Cortex of kidney (tissue), 1 donor: ENCODE measurements at places on chromosomes 2 and 18.

DNA sequence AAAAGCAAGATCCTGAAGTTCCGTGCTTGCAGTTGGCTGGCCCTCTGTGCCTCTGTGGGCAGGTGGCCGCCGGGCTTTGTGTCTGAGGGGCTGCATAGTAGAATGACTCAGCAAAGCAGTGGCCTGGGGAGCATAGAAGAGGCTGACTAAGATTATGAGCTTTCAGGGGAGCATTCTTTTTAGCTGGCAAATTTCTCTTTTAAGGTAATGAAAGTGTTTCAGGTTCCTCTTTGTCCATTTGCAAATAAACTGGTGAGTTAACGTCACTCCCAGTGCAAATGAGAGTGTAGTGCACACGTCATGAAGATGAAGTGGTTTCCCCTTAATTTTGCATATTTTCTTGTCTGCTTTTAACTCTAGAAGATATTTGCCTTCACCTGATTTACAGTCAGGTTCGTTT is 98.6 kb downstream of the BCL2L11 start:
- no peak for DNase-seq

DNA sequence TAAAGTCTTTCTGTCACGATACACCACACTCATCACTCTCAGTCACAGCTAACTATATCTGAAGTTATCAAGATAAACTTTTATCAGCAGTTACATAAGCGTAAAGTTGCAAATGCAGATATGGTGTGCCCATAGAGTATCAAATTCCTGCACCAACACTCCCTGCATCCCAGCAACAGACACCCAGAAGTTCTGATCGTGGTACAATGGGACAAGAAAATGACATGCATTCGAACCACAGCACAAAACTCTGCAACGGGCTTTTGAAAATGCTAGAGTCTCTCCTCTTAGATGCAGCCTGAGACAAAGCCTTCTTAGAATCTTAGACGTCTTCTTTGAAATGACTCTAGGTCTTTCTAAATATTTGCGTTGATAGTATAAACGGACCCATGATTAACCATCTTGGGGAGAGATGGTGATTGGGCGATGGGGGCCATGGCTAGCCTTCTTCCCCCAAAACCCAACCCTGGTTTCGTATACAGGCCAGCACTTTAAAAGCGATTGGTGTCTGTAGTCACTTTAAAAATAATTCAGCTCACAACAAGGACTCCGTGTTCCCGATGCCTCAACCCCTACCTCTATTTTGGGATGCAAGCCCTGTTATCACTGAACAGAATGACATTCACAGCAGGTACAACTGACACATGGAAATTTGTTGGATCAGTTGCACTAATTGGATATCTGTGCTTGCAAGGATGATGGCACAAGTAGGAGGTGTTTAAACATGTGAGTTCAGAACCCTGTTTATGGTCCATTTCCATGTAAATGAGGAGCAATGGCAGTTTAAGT is 286.6 kb downstream of the MYT1L start:
- DNase-seq: no peak

DNA sequence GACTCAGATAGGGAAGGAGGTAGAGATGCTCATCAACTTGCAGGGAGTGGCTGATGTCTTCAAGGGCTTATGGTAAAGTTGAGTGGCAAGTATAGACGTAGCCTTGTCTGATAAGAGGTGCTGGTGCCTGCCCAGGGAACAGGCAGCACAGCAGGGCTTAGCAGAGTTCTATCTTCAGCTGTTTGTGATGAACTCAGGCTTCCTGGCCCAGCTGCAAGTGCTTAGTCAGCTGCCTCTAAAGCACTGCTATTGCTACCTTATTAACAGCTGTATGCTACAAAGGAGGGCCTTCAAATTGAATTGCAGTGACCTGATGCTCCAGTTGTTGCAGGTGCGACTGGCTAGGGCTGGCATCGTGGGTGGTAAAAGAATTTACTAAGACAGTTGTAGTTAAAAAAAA is 82.1 kb downstream of the TSN start:
- no peak for DNase-seq

- DNase-seq: no peak
Measured at GRCh38 chr2:178306352-178307073, 112.2 kb downstream of the OSBPL6 start.

- no peak for DNase-seq
Measured at GRCh38 chr2:96325884-96326255, 753 bp downstream of the ITPRIPL1 start.

GRCh38 chr2:32246911-32247310 is 17.8 kb downstream of the NLRC4 start:
- DNase-seq: no peak

DNA sequence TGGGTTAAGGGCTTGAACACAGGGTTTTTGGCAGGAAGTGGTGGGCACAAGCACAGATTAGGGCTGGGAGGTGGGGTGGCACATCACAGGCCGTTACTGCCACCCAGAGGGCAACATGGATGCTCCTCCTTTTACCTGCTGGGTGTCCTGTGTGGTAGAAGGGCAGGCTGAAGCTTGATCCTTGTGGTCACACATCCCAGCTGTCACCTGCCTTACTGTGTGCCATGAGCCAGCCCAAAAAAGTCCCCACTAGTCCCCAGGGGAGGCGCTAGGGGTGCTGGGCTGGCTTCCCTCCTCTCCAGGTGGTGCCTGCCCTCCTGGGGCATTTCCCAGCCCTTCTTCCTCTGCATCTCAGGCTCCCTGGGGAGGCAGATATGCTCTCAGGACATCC is 50.5 kb upstream of the ALPP start:
- DNase-seq: no peak

- no peak for DNase-seq
Measured at GRCh38 chr2:10597956-10598355, 91.8 kb downstream of the NOL10 start.

DNA sequence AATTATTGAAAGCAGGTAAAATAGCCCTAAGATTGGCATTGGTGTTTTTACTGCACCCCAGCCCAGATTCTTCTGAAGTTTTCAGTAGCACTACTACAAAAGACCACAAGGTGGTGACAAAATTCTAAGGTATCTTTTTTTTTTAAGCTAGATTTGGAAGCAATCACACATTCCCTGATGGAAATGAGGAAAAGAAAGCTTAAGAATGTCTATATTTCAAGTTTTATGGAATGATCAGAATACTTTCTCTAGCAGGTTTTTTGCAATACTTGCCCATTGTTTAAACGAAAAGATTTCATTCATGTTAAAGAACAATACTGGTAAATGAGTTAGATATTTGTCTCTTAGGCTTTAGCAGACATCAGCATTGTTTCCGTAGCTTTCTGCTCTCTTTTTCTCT is 32.1 kb upstream of the ZNF638 start:
- no peak for DNase-seq

DNA sequence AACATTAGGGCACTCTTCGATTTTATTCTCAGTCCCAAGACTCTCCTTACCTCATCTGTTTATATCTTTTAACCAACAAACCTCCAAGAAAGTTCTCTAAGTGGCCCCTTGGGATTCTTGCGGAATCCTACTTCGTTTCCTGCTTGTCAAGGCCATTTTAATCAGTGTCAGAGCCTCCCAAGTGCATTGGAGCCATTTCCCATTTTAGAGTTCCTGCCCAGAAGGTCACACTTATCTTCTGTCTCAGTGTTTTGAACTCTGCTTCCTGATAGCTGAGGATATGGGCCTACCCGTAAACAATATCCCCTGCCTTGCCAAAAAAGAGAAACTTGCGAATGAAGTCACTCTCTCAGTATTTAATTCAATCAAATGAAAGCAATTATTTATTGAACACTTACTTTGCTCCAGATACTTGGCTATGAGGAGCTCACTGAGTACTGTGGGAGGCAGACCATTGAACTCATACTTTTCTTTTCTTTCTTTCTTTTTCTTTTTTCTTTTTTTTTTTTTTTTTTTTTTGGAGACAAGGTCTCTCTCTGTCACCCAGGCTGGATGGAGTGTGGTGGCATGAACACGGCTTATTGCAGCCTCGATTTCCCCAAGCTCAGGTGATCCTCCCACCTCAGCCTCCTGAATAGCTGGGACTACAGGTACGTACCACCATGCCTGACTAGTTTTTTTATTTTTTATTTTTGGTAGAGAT is 5.7 kb upstream of the NOSTRIN start:
- DNase-seq: no peak

DNA sequence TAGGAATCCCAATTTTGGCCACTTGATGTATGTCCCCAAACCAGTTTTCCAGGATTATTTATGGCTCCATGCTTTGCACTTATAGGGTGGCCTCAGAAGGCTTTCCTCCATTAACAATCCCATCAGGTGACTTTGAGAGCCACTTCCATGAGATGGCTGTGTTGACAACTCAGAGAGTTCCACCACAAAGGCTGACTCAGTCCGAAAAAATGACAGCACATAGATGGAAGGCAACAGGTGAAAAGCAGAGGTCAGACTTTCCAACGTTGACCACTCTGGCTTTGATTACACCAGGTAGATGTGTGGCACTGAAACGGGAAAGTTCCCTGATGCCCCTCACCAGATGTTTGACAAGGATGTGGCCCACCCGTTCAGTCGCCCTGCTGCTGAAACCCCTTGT is 431.4 kb upstream of the TNP1 start:
- DNase-seq: no peak

- no peak for DNase-seq
Measured at GRCh38 chr2:42118754-42119569, 50.2 kb upstream of the EML4 start.

DNA sequence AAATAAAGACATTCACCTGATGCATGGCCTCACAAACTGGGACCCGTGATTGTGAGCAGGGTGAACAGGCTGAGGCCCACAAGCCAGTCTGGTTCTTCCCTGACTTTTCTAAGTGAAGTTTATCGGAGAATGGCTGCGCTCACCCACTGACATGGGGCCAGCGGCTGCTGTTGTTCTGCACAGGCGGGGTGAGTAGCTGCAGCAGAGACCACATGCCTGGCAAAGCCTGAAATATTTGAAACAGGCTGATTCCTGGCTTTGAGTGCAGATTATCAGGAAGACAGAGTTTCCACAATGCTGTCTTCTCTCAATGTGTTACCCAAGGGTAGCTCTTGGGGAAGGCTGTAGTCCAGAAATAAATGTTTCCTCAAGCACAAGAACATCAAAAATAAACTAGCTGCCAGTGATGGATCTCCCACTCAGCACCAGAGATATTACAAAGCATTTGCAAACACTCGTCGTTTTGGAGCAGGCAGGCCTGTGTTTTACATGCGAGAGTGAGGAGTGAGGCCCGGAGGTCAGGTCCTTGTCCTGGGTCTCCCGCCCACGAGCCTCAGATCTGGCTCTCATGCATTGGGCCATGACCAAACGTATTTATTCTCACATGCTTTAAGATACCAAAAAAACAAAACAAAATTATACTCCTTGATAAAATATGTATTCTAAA is 647.1 kb downstream of the GALR1 start:
- DNase-seq: no peak

DNA sequence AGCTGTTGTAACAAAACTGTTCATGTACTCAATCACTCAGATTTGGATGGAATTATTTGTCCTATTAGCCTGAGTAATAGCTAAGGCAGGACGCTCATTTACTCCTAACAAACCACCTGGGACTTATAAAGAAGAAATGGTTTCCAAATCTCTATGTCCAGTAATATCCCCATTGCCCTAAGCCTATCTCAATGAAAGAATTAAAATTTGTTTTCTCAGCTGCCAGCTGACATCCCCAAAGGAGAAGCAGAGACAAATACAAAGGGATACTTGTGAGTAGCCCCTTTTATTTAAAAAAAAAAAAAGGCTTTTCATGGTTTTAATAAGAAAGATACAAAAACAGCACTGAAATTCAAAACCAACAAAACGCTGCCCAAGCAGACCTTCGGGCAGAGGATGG is 211.4 kb upstream of the PARD3B start:
- no peak for DNase-seq

DNA sequence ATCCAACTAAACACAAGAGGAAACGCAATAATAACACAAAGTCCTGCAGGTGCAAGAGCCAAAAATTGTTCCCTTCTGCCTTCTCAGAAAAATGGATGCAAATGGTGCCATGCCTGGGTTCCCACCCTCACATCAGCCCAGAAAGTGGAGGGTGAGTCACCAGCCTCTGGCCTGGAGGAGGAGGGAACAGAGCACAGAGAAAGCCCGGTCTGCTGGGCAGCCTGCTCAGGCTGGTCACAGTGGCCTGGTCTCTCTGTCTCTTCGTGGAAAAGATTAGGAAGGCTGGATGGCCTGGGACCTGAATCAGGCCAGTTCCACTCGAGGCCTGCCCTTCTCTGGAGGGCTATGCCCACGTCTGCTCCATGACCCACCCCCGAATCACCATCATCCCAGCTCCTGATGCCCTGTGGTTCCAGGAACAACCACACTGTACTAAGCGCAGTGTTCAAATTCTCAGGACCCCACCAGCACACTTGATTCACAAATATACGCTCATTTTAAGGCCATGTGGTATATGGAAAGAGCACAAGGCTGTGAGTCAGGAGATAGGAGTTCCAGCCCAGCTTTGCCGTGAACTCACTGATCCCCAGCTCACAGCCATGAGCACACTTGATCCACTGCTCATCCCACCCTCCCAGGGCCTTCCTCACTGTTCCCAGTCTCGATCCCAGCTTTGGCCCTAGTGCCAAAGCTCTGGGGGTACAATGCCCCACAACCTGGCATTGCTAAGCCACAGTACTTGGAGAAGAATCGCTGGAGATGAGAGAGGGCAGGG is 82.1 kb downstream of the ZBTB7C start:
- DNase-seq: no peak

- DNase-seq: no peak
Measured at GRCh38 chr2:216491793-216492596, 6.6 kb upstream of the RPL37A start.

- no peak for DNase-seq
Measured at GRCh38 chr2:143697744-143698143, 568.5 kb downstream of the ARHGAP15 start.

DNA sequence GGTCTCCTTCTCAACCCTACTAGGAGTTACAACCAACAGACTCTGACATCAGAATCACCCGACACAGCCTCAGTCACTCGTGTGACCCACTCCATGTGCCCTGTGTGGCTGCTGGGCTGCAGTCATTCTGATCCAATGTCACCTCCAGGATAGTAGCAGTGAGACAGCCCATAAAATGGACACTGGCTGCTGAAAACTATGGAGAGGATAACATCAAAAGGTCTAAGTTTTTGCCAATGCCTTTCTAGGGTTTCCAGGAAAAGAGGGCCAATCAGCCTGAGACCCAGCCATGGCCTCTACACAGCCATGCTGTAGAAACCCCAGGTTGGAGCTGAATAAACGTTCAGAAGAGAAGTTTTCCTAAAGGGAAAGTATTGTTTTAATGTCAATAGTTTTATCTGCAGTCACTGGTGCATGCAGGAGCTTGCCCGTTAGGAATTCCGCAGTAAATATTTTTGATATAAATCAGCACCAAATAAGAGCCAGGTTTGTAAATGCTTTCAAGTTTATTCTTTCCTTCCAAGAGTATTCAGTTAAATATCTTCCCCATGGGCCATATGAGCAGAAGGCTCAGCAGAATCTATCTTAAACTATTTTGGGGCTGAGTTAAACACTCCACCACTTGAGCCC is 92.2 kb upstream of the PID1 start:
- no peak for DNase-seq
